Regular cardiac myocyte (primary cell): ENCODE measurements at places on chromosomes 5 and 9. TPM values are rescaled to one million over a fixed set of nuclear protein-coding genes. Genes with fewer than 3 reads are reported as not detected.

The TMEFF1 gene
- total RNA-seq = 1.5 and 3.7 TPM in 2 replicates

The NFX1 gene
- 18.6 and 19.4 TPM in 2 replicates for total RNA-seq

The PCDHGB3 gene
- total RNA-seq = 1.9 and 4.5 TPM in 2 replicates

The ADAMTS13 gene
- 1.2 and 1.4 TPM in 2 replicates for total RNA-seq

The SLCO6A1 gene
- total RNA-seq = not detected in 2 replicates

The FLT4 gene
- 0.56 and 0.58 TPM in 2 replicates for total RNA-seq

The SLC27A6 gene
- under 0.01 TPM in 1 of 2 replicates, not detected in the other for total RNA-seq

The MTX3 gene
- total RNA-seq = 14.6 and 17.2 TPM in 2 replicates

The HAVCR2 gene
- total RNA-seq = under 0.01 and 0.56 TPM in 2 replicates

The CLIC3 gene
- total RNA-seq = 0.56 and 1.7 TPM in 2 replicates

The ARL14EPL gene
- total RNA-seq = 0.19 TPM in 1 of 2 replicates, not detected in the other

The SCGB3A2 gene
- total RNA-seq = 0.85 TPM in 1 of 2 replicates, not detected in the other

The DMRTA1 gene
- under 0.01 and 0.28 TPM in 2 replicates for total RNA-seq

The IGIP gene
- total RNA-seq = 7.7 and 16.9 TPM in 2 replicates

The PCDHB3 gene
- total RNA-seq = 0.19 and 3.9 TPM in 2 replicates

The ZNF300 gene
- 3.9 and 5.6 TPM in 2 replicates for total RNA-seq

The SLC46A2 gene
- not detected in 2 replicates for total RNA-seq

The DBH gene
- not detected in 2 replicates for total RNA-seq

The LCN6 gene
- total RNA-seq = not detected in 2 replicates

The C5orf58 gene
- total RNA-seq = under 0.01 TPM in 1 of 2 replicates, not detected in the other

The RUSC2 gene
- total RNA-seq = 19.9 and 24.8 TPM in 2 replicates

The C6 gene
- total RNA-seq = under 0.01 TPM in 1 of 2 replicates, not detected in the other

The ANKRD31 gene
- 0.19 and 0.28 TPM in 2 replicates for total RNA-seq

The KIAA1958 gene
- 1.3 and 2.5 TPM in 2 replicates for total RNA-seq

The LMAN2 gene
- 342 and 514 TPM in 2 replicates for total RNA-seq

The PRDM12 gene
- not detected in 2 replicates for total RNA-seq

The SCAMP1 gene
- 69.2 and 124 TPM in 2 replicates for total RNA-seq

The ENTPD2 gene
- total RNA-seq = not detected in 2 replicates

The GARIN3 gene
- total RNA-seq = not detected in 2 replicates

The SLC45A2 gene
- 0.28 TPM in 1 of 2 replicates, not detected in the other for total RNA-seq

The SMIM3 gene
- 123 and 182 TPM in 2 replicates for total RNA-seq

The SLC27A4 gene
- 10.7 and 25.1 TPM in 2 replicates for total RNA-seq

The PPP3R2 gene
- total RNA-seq = not detected in 2 replicates

The ANKRD34B gene
- total RNA-seq = not detected in 2 replicates

The INSL6 gene
- not detected in 2 replicates for total RNA-seq

The KLF9 gene
- total RNA-seq = 14.6 and 52.7 TPM in 2 replicates

The SH3RF2 gene
- total RNA-seq = 1.5 and 9.6 TPM in 2 replicates

The CKMT2 gene
- total RNA-seq = 1.3 and 23.7 TPM in 2 replicates

The DBN1 gene
- 77.2 and 139 TPM in 2 replicates for total RNA-seq

The KLHL9 gene
- 38.1 and 47.9 TPM in 2 replicates for total RNA-seq

The IFNA13 gene
- total RNA-seq = not detected in 2 replicates

The DMRT3 gene
- not detected in 2 replicates for total RNA-seq

The NKD2 gene
- total RNA-seq = 1.2 and 9.3 TPM in 2 replicates

The SLC1A3 gene
- total RNA-seq = 2.1 and 4.2 TPM in 2 replicates

The NSD1 gene
- 39.5 and 41.7 TPM in 2 replicates for total RNA-seq

The PCDHB10 gene
- total RNA-seq = 0.19 and 1.7 TPM in 2 replicates
